Natural killer cell (primary cell): ENCODE measurements at places on chromosomes 3 and 15.

GRCh38 chr15:58771621-58772250 is 634 bp downstream of the MINDY2 start:
- H3K4me1 ChIP-seq: peaks cover 16% of the 10 kb centered on the region
- H3K4me3 ChIP-seq: peak overlapping the region; percentile 99
- DNase-seq: peak; percentile 45
- H3K27ac ChIP-seq: peak overlapping the region; percentile 92

DNA sequence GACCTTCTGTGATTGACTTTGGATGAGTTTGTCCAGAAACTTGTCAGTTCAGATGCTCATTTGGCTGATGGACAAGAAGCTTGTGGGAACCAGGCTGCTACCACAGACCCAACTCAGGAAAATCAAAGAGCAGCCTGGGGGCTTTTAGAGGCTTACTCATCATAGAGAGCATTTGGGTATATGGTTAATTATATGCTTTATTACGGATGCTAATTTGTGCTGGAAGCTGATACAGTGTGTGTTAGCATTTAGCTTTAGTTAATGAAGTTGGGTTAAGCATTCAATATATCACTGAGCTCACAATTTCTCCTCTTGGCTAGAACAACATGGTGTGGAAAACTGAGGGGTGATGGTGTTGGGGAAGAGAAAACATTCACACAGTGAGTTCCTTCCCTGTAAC is 664.2 kb upstream of the CFAP20DC start:
- no peaks in the 10 kb centered on the region for H3K36me3 ChIP-seq
- peaks cover 11% of the 10 kb centered on the region for H3K4me1 ChIP-seq
- no peak overlapping the region for H3K4me3 ChIP-seq
- H3K27me3 ChIP-seq: no peaks in the 10 kb centered on the region

DNA sequence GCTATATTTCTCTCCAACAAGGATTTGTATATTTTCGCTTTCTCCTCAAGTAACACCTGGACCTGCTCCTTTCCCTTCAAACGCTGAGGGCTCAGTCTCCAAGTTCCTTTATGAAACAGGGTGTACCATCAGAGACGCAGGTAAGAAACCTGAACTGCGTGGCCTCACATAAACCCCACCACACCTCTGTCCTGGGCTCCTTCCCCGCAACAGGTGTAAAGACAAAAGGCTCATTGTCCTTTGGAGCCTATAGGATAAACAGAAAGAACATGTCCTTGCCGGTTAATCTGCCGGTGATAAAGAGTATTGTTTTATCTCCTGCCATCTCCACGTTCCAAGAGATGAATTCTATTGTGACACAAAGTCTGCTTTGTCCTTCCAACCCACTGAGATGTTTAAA is 111.8 kb upstream of the ADAMTS9 start:
- no peak for DNase-seq
- no peak overlapping the region for H3K4me3 ChIP-seq
- no peaks in the 10 kb centered on the region for H3K27me3 ChIP-seq
- no peaks in the 10 kb centered on the region for H3K4me1 ChIP-seq
- no peak overlapping the region for H3K27ac ChIP-seq

- no peaks in the 10 kb centered on the region for H3K36me3 ChIP-seq
- H3K4me3 ChIP-seq: no peak overlapping the region
- no peak overlapping the region for H3K27ac ChIP-seq
- no peaks in the 10 kb centered on the region for H3K27me3 ChIP-seq
- H3K4me1 ChIP-seq: no peaks in the 10 kb centered on the region
Measured at GRCh38 chr3:107323723-107324122, 53.5 kb upstream of the CCDC54 start.

DNA sequence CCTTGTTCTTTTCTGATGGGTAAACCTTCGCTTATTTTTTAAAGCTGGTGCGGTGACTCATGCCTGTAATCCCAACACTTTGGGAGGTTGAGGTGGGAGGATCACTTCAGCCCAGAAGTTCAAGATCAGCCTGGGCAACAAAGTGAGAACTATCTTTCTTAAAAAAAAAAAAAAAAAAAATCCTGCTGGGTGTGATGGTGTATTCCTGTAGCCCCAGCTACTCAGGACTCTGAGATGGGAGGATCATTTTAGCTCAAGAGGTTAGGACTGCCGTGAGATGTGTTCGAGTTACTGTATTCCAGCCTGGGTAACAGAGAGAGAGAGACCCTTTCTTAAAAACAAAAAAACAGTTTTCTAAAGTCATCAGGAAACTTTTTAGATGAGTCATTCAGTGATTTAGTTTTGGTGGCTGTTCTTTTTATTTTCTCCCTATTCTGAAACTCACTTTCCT is 37.7 kb downstream of the SLMAP start:
- no peak for DNase-seq
- no peak overlapping the region for H3K4me3 ChIP-seq
- no peaks in the 10 kb centered on the region for H3K4me1 ChIP-seq
